ENCODE measurements at places on chromosomes 7 and 10.

DNA sequence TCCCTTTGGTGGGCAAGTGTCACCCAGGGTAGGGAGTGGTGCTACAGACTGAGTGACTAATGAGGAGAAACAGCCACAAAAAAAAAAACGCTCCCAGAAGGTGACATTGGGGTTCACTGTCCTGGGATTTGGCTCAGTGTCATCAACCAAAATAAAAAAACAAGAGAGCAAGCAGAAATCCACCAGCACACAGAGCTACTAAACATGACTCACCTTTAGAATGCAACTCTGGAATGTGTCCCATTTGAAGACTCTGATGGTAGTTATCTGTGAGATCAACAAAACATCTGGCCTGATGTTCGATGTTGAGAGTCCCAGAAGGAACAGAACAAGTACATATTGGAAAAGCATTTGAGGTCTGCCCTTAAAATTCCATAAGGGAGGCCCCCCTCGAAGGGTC is 200.3 kb upstream of the LYZL2 start:
- no peak for DNase-seq

- no peak for DNase-seq
Observed at GRCh38 chr7:40447345-40447744, 312.5 kb downstream of the SUGCT start.

- no peak for DNase-seq
Observed at GRCh38 chr7:15131661-15132060, 229.1 kb upstream of the DGKB start.

DNA sequence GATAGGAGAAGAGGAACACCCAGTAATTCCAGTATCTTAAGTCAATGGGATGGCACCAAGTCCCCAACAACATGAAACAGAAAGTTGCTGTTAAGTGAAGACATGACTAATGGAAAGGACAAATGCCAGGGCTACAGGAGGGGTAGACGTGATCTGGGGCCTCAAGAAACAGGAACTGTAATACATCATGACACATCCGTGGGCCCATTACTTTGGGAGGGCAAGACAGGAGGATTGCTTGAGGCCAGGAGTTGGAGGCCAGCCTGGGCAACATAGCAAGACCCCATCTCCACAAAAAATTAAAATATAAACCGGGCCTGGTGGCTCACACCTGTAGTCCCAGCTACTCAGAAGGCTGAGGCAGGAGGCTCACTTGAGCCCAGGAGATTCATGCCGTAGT is 408.6 kb upstream of the PRKCQ start:
- DNase-seq, result no peak

DNA sequence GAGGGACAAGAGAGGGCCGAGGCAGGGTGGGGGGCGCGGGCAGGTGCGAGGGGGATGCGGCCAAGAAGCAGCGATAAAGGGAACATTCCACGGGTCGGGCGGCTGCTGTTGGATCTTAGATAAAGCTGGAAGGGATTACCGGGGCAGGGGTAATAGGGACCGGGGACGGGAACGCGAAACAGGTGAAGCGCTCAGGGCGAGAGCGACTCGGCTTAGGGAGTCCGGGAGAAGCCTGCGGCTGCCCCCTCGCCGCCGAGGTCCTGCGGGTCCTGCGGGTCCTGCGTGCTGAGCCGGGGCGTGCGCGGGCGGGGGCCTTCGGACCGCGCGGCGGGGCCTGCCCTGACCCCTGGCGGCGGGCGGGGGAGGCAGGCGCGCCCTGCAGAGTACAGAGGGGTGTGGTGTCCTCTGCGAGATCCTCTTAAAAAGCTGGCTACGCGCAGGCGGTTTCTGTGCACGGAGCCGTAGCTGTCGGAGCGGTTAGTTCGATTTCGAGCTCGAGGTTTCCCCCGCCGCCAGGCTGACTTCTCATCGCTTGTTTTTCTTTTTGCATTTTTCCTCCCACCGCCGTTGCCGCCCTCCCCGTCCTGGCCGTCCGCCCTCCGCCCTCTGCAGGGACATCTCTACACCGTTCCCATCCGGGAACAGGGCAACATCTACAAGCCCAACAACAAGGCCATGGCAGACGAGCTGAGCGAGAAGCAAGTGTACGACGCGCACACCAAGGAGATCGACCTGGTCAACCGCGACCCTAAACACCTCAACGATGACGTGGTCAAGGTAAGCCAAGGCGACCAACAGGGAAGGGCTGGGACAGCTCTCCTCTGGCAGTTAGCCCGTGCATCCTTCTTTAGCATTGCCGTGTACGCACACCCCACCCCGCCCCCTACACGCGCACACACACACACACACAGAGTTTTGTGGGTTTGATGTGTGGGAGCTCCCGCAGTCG is 1.4 kb downstream of the CAV1 start:
- peak; percentile 42 for DNase-seq

DNA sequence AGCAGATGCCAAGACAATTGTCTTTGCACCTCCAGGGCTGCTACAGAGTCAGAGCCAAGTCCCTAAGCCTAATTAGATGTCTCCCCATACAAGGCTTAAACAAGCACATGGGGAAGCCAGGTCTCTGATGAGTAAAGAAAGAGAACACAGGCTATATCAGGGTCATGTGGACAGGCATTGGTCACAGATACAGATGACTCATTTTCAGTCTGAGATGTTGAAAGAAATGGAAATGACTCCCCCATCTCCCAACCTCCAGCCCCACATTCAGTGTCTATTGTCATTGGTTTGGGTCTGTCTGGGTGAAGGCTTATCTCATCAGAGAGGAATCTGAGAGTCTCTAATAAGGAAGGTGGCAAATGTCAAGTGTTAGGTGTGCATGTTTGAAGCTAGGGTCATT is 290.1 kb upstream of the KIAA1217 start:
- no peak for DNase-seq

DNA sequence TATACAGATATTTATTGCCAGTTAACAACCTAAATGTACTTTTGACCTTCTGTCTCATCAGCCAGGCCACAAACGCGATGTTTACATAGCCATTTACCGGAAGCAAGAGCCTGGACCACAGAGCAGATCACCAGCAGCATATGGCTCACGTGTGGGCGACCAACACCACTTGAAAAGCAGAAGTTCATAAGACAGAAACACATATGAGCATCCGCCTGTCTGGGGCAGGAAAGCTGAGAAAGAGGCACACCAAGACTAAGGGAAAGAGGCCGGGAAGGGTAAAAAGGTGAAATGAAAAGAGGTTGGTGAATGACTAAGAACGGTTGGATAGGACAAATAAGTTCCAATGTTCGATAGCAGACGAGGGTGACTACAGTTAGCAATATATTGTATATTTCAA is 1.3 kb downstream of the ABCB1 start:
- peak; percentile 6 for DNase-seq

- peak; percentile 72 for DNase-seq
Observed at GRCh38 chr10:11145495-11145855, 127.8 kb downstream of the CELF2 start.

- no peak for DNase-seq
Observed at GRCh38 chr7:92809397-92809759, 27.0 kb downstream of the CDK6 start.

DNA sequence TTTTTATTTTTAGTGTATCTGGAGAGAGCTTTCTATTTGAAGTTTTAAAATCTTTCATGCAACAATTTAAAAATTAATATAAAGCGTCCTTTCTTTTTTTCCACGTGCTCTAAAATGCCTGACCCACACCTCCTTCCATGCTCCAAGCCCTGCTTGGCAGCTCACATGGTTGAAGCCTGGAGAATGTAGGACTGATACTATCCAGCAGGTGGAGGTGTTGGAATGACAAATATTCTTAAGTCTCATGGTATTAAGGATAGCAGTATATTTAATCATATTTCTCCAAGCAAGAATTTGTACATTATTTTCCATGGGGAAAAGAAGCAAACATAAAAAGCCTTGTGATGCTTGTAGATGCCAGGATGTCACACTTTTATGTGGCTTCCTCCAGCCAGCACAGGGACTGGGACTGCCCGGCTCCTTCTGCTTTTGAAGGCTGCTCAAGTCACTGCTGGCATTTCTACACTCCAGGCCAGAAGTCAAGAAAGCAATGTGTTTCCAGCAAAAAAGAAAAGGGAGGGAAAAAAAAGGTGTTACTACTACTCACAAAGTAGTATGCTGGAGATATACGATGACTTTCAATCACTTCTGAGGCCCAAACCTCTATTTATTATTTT is 49.7 kb downstream of the BZW2 start:
- DNase-seq, result no peak

DNA sequence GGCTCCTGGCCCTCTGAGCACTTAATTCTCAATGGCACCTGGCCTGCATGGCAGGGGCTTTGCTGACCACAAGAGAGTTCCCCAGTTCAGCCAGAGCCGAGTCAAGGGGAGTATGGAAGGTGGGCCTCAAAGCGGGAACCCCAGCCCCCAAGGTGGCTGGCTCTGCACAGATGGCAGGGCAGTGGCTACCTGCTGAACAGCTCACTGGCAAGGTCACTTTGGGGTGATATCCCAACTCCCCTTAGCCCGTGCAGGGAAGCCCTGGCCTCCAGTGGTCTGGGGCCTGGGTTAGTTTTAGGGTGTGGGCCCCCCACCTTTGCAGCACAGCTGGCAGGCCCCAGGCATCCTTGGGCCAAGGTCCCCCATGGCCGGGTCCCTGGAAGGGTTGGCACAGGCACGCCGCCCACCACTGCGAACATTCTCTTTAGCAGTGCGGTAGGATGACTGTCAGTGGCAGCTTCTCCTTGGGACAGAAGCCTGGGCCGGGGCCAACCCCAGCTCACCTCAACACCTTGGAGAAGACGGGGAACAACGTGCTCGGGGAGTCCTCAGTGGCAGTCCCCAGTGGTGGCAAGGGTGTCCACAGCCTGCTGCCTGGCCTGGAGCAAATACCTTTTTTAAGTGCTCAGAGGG is 36.8 kb downstream of the PPIF start:
- no peak for DNase-seq

- no peak for DNase-seq
Observed at GRCh38 chr10:120455606-120456005, 1.4 kb upstream of the PLPP4 start.

GRCh38 chr10:71713135-71714030 is 6.2 kb downstream of the C10orf105 start:
- no peak for DNase-seq

GRCh38 chr10:33025039-33025438 is 67.0 kb upstream of the ITGB1 start:
- no peak for DNase-seq

GRCh38 chr7:69833964-69834363 is 235.7 kb downstream of the AUTS2 start:
- DNase-seq, result no peak

- no peak for DNase-seq
Observed at GRCh38 chr7:33964417-33965182, 59.3 kb downstream of the BMPER start.

DNA sequence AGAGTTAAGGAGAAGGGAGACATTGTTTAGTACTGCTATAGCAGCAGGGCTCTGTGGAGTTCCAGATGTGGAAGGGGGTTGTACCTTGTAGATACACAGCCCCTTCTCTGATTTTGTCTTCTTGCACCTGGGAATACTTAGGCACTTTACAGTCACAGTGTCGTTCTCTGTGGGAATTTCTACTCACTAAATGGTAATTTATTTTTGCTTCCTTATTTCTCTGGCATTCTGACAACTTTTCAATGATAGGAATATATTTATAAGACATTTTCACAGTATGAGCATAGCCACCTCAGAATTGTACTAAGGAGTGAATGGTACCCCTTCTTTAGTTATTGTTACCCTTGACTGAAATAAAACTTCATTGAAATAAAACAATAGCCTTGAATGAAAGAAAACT is 132.8 kb downstream of the SUGCT start:
- no peak for DNase-seq

DNA sequence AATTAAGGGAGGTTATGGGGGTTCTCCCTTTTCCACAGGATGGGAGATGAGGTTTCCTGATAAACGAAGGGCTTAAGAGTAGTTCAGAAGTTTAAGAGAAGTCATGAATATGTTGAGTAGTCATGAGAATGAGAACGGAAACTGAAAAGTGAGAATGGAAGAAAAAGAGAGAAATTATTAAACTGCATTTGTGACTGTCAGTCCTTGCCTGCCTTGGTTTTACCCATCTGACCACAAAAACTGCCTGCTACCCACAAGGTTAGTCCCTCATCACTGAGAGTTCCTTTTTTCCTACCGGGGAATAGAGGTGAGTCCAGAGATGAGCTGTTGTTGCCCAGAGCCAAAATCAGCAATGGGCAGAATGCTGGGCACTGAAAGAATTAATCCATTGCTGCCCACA is 174.1 kb upstream of the BET1 start:
- no peak for DNase-seq

DNA sequence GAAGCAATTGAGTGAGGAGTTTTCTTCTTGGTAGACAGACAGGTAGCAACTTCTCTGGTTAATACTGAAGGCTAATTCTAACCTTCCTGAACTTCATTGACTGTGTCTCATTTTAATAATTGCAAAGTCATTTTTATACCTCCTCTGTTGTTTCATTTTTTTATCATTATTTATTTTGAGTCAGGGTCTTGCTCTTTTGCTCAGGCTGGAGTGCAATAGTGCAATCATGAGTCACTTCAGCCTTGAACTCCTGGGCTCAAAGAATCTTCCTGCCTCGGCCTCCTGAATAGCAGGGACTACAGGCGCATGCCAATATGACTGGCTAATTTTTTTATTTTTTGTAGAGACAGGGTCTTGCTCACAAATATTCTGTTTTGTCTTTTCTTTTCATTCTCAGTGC is 45.4 kb downstream of the APBB1IP start:
- no peak for DNase-seq

Measured in T-cell (primary cell).